ENCODE measurements at places on chromosomes 2 and 18.

- no peak for DNase-seq
These were observed 683 bp downstream of the GBX2 start for GRCh38 chr2:236167297-236168109.

DNA sequence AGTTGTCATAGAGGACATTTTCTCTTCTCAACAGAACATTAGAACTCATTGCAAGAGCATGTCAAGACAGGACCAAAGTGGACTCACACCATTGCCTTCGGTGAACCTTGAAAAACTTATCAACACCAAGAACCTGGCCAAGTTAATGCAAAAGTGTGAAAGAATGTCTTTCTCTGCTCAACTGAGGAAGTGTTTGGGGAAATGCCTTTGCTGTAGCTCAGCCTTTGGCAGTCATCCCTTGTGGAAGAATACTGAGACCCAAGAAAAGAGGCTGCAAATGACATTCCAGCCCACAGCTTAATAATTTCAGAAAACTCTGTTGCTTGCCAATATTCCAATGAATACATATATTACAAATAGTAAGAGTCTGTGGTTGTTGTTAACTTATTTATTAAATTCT is 728.8 kb upstream of the PIK3C3 start:
- no peak for DNase-seq

- no peak for DNase-seq
These were observed 308.2 kb downstream of the EN1 start for GRCh38 chr2:118539290-118539689.

DNA sequence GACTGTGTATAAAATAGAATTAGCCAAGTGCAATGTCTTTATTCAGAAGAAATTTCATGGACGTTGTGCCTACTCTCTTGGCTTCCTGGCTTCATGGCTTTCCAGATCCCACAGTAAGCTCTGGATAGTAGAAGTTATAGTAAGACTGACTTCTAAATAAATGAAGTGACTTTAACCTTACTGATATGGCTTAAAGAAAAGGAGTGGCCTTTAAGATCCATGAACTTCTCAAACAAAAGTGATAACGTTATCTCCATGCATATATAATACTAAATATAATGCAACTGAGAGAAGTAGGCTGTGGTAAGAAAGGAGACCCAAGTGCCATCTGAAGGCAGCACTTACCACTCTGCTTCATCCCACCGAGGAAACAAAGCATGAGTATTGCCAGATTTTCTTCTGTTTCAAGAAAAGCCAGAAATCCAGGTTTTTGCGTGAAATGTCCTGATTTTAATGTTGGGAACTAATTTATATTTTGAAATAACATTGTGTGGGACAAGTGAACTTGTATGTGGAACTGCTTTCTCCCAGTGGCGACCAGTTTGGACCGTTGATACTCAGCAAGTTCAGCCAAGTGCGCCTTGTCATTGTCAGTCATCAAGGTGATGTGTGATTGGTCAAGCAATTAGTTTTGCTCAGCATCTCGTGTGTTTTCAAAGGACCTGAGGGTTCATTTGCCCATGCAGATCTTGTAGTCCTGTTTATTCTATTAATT is 13.9 kb upstream of the IL37 start:
- no peak for DNase-seq

Data from HL-60 (cell line).